ENCODE measurements at places on chromosomes 4 and X.

- no peak for DNase-seq
Measured at GRCh38 chrX:17361620-17362019, 13.4 kb upstream of the NHS start.

- DNase-seq: peak; percentile 1
Measured at GRCh38 chr4:163959932-163960331, 465.4 kb downstream of the TMA16 start.

GRCh38 chr4:174538123-174538875 is 16.0 kb upstream of the HPGD start:
- DNase-seq: no peak

DNA sequence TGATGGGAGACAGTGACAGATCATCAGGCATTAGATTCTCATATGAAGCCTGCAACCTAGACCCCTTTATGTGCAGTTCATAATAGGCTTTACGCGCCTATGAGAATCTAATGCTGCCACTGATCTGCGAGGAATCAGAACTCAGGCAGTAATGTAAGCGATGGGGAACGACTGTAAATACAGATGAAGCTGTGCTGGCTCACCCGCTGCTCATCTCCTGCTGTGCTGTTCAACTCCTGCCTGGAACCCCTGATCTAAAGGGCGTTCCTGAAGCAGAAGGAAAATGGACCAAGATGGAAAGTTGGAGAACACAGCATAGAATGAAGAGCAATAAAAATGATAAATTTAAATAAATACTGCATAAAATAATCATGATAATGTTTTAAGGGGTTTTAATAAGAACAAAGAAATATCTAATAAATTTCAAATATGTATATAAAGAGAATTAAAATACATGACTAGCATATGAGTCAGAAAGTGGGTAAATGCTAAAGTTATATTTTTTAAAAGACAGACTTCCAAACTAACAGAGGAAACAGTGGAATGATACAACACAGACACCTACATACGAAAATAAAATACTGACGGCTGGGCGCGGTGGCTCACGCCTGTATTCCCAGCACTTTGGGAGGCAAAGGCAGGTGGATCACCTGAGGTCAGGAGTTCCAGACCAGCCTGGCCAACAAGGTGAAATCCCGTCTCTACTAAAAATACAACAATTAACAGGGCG is 59.2 kb downstream of the RBM47 start:
- no peak for DNase-seq

GRCh38 chr4:85722807-85723206 is 247.9 kb downstream of the ARHGAP24 start:
- DNase-seq: no peak

Data from DMS 273 treated with DMSO at 0.1 percent for 48 hours (cell line).